Stimulated activated CD4-positive, alpha-beta T cell treated with anti-CD3 and anti-CD28 coated beads, Interleukin-15, amount 100 ng/mL, for 24 hours (primary cell): ENCODE measurements at places on chromosomes 4 and X.

- DNase-seq, result no peak
Measured at GRCh38 chr4:134178706-134179105, 22.9 kb downstream of the PABPC4L start.

GRCh38 chrX:10360116-10360515, 203.3 kb downstream of the CLCN4 start:
- no peak for DNase-seq

GRCh38 chr4:76215077-76215476, 1.5 kb upstream of the SCARB2 start:
- no peak for DNase-seq

GRCh38 chr4:140637836-140638235, 69.1 kb upstream of the UCP1 start:
- DNase-seq, result peak; percentile 49

GRCh38 chr4:153684971-153685371, 891 bp downstream of the TLR2 start:
- peak; percentile 27 for DNase-seq

- DNase-seq, result no peak
Measured at GRCh38 chr4:94434505-94434904, 17.2 kb upstream of the PDLIM5 start.

DNA sequence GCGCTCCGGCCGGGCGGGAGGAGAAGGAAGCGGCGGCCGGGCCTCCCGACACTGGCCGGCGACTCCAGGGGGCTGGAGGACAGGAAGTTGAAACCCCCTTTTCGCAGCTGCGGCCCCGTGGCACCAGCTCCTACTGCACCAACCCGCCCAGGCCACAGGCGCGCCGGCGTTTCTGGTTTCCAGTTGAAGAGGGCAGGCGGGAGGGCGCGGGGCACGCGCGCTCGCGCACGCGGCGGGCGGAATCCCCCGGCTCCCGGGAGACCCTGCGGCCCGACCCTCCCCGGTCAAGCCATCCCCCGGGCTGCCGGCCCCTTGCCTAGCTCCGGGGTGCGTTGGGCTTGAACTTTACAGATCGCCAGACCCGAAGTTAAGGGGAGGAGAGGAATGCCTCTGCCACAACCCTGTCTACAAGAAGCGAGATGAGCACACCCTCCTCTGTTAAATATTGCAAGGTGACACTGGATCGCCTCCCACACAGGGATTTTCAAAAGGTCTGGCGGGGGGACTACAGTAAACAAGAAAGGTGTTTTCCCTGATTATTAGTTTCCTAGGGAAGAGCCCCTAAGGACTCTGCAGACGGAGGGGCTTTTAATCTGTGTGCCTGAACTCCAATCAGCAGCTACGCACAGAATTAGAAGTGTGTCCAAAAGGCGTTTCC, 1.4 kb downstream of the ELOVL6 start:
- DNase-seq, result peak; percentile 73

DNA sequence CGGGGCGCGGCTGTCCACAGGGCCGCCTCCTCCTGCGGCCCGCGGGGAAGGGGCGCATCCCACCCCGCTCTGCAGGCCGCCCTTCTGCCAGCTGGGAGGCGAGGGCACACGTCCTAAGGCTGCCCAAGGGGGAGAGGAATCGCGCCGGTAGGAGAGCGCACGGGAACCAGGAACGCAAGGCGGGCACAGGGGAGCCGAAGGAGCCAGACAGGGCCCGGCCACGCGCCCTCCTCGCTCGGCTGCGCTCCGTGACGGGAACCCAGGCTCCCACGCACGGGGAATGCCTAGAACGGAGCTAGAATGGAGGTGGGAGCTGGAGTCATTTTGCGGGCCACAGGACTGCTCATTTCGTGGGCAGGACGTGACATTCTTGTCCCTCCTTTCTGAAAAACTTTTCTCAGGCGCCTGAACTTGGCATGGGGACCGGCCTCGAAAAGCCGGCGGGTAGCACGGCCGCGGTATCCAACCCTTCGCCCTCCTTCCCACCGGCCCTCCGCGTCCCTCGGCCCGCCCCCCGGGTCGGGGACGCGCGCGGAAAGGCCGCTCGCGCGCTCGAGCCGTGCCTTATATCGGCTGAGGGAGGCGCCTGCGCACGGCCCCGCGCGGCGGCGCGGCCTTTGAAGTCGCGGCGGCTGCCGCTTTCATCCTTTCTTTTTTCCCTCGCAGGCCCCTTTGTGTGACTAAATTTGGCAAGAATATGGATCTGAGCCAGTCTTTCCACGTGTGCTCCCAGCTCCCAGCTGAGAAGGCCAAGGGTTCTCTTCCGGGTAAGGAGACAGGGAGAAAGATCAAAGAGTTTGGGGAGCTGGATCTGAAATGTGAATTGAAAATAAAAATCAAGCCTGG, 4.2 kb upstream of the LEF1 start:
- peak; percentile 83 for DNase-seq

DNA sequence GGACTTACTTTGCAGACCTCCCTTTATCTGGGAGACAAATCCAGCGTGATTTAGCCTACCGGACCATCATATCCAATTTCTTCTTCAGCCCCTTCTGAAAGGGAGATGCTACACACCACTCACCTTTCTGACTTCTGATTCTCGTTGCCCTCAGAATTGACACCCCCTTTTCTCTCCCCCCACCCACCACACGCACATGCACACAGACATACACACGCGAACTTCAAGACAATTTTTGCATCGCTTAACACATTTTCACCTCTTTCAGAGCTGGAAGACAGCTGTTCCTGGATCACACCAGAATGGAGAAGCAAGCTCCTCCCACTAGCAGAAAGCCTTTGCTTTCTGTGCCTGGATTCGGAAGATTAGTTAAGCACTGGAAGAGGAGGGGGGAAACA, 1.0 kb upstream of the SNCA start:
- DNase-seq, result no peak

DNA sequence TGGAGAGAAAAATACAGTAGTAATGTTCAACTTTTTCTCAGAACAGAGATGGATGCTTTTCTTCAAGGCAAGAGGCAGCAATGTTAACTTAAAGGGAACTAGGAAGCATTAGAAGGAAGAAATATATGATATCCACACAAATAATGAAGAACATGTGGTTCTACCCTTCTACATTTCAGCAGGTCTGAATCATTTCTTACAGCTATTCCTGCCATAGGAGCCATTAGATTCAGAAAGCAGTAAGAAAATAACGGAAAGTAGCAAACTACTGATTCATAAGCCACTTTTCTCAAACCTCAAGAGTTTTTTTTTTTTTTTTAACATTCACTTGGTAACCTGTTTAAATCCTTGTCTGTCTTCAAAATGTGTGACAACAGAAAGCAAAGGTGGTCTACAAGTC, 1251.6 kb upstream of the AGA start:
- no peak for DNase-seq

DNA sequence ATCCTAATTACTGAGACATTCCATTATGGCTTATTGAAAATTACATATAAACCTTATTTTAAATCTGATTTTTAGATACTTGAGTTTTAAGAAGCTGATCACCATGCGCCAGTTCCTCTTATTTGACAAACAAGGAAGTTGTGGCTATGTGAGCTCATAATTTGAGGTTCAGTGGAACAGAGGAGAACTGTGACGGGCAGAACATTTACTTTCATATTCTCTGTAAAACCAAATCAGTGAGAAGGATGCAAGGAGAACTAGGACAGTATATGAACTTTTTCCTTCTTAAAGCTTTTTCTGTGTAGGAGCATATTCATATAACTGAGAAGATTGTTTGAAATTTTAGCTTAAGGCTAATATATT, 25.3 kb downstream of the STIM2 start:
- DNase-seq, result peak; percentile 33

DNA sequence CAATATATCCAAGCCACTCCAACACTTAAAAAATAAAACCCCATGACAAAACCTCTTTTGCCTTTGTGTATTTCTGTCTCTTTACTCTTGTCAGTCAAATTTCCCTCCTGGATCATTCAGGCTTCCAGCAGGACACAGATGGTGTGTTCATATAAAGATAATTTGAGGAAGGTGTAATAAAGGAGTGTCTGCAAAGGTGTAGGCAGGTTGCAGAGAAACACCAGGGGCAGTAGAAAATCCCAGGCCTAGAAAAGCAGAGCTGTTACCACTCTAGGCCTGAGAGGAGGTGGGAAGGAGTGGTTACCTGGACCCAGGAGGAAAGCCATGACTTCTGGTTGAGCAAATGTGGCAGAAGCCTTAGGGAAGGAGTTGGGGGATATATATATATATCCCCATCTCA, 28.8 kb downstream of the CHRNA9 start:
- no peak for DNase-seq

GRCh38 chr4:41683326-41683725, 65.2 kb downstream of the PHOX2B start:
- no peak for DNase-seq

DNA sequence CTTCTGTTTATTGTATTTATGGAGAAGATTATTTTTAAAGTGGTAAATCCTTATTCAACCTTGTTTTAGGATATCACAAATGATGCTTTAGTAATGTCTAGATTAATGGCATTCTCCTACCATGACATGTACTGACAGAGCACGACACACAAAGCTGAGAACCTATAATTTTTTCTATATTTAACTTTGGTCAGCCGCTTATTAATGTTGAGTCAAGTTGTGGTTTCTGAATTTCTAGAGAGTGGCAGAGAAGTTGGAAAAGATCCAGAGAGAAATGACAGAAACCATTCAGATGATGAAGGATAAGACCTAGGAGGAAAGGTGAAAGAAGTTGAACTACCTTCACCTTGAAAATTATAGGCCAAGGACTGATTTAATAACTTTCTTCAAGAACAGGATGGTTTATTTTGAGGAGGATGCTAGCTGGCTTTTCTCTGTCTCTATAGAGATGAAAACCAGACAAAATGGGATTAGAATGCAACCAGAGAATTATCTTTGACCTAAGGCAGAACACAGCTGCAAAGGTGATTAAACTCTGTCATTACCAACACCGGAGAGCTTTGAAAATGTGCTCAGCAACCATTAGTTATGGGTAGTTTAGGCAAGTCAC, 62.6 kb upstream of the TSPAN5 start:
- no peak for DNase-seq

GRCh38 chrX:78543281-78543680, 115.8 kb downstream of the RTL3 start:
- DNase-seq, result no peak

DNA sequence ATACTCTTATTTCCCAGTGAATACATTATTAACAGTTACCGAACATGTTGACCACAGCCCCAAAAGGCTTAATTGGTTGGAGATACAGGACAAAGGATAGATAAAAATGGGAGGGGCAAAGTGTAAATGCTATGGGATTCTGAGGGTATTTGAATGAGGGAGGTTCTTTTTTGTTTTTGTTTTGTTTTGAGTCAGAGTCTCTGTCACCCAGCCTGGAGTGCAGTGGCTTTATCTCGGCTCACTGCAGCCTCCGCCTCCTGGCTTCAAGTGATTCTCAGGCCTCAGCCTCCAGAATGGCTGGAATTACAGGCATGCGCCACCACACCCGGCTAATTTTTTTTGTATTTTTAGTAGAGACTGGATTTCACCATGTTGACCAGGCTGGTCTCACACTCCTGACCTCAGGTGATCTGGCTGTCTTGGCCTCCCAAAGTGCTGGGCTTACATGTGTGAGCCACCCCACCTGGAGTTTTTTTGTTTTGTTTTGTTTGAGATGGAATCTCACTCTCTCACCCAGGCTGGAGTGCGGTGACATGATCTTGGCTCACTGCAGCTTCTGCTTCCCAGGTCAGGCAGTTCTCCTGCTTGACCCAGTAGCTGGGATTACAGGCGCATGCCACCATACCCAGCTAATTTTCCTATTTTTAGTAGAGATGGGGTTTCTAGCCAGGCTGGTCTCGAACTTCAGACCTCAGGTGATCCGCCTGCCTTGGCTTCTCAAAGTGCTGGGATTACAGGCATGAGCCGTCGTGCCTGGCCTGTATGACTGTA, 9.0 kb downstream of the UBE2K start:
- peak; percentile 21 for DNase-seq

GRCh38 chr4:73487233-73487632, 5.7 kb downstream of the AFM start:
- DNase-seq, result no peak

DNA sequence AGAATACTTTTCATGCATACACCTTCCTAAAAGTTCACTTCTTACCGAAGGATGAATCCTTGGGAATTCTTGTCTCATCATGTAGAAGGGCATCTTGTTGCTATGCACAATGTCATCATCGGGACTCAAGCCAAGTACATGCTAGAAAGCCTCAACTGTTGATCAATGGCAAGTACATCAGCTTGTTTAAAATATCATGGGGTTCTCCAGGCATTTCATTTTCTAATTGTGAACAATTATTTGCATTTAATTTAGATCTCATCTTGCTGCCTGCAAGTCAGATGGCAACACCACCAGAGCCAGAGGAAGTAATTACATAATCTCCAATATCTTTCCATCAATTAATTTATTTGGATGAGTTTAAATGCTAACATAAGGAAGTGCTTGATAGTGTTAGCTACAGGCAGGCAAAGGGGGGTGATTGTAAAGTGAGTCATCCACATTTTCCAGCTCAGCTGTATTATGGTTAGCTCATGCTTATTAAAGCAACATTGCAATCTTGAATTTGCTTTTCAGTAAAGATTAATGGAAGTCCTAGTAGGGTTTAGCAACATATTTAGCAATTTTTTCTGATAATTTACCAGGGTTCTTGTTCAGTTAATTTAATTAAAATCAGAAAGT, 356.5 kb downstream of the CBLL2 start:
- no peak for DNase-seq

GRCh38 chr4:170662250-170662649, 572.5 kb upstream of the AADAT start:
- DNase-seq, result no peak

DNA sequence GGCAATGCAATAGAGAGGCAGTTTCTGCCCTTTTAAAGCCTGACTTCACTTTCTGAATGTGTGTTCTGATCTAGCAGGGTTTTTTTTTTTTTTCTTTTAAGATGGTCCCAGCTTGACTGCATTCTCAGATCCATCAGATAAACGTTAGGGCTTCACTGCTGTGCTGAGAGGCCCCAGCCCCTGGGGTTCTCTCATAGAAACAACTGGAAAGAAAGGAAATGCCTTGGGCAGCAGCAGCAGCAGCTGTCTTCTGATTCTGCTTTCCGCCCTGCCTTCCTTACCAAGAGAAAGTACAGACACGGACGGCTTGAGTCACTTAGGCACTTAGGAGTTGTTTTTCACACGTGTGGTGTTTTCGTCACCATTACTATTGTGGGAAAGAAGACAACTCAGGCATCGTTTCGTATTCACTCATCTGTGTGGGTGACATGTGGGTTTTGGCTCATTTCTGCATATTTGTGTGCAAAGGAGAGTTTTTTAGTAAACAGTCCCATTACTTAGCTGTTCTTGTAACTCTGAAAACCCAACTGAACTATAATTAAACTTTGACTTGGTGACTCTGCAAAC, 172.0 kb downstream of the PTTG2 start:
- DNase-seq, result peak; percentile 77

- DNase-seq, result no peak
Measured at GRCh38 chr4:86014599-86014998, 345.3 kb downstream of the MAPK10 start.

GRCh38 chr4:16884673-16885460, 13.6 kb downstream of the LDB2 start:
- DNase-seq, result no peak

DNA sequence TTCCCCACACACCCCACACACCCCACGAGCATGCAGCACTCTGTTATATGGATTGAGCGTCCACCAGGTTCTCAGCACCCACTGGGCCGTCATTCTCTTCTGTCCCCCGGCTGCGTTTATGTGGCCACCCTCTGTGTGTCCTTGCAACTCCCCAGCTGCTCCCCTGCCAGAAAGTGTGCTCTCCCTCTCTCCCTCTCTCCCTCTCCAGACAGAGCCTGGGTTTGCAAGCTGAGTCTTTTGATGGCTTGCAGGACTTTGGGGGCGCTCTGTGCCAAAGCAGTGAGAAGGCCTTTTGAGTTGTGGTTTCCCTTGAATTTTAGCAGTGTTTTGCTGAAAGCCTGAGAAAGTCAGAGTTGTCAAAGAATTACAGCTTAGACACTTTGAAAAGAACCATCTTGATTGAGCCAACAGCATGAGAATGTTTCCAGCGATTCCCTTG, 173.5 kb downstream of the DCLK2 start:
- no peak for DNase-seq
